HepG2 (cell line): ENCODE measurements at places on chromosomes 2 and 18. TPM values are rescaled to one million over a fixed set of nuclear protein-coding genes. Genes with fewer than 3 reads are reported as not detected.

- DNase-seq = no peak
- H3K27ac ChIP-seq = no peak overlapping the region
- no peaks in the 10 kb centered on the region for H3K27me3 ChIP-seq
- H3K36me3 ChIP-seq = no peaks in the 10 kb centered on the region
- H3K4me3 ChIP-seq = no peak overlapping the region
Measured at GRCh38 chr2:198102856-198103255, 298.5 kb downstream of the PLCL1 start.

GRCh38 chr18:3794537-3795348 is 344.8 kb downstream of the TGIF1 start:
- H3K36me3 ChIP-seq = no peaks in the 10 kb centered on the region
- H3K4me1 ChIP-seq = no peaks in the 10 kb centered on the region
- no peak overlapping the region for H3K27ac ChIP-seq
- no peak for DNase-seq

PCARE gene
- total RNA-seq = not detected in 2 replicates

DNA sequence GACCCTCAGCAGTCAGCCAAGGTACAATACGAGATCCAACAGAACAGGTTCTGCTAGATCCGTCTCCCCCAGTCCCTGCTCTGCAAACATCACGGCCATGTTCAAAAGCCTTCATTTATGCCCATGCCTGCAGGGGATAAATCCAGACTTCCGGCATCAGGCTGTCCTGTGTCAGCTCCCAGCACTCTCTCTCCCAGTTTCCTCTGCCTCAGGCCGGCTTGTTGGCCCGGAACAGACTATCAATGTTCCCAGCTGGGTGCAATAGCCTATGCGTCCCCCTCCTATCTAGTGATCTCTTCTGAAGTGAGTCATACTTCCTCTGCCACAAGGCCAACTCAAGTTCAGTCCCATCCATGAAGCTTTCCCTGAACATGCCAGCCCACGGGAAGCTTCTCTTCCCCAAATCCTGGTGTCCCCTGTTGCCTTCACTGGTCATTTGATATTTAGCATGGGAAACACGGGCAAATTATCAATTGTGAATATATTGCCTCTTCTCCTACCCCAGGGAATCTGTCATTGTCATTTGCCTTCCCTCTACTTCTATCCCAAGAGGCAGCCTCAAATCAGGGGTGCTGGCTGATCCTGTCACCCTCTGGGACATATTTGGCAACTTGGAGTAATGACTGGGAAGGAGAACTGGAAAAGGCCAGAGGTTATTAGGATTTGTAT is 51.1 kb downstream of the CAPN13 start:
- peak; percentile 12 for DNase-seq
- H3K4me3 ChIP-seq = no peak overlapping the region
- H3K27ac ChIP-seq = no peak overlapping the region
- no peaks in the 10 kb centered on the region; the same call in 1 of the 2 replicates for H3K27me3 ChIP-seq
- no peaks in the 10 kb centered on the region for H3K4me1 ChIP-seq

DNA sequence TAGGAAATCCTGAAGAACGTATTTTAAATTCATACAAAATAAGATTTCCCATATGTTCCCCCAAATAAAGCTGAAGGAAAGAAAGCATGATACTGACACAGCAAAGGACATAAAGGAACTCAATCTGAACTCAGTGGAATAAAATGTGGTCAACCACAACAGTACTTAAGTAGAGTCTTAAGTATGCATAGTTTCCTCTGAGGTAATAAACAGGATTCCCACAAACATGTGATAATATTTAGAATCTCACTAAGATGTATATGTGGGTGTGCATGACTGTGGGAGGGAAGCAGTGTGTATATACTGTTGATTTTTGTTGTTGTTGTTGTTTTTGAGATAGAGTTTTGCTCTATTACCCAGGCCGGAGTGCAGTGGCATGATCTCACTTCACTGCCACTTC is 69.3 kb downstream of the NOL10 start:
- no peak for DNase-seq
- H3K27me3 ChIP-seq = no peaks in the 10 kb centered on the region
- H3K4me3 ChIP-seq = no peak overlapping the region
- H3K4me1 ChIP-seq = no peaks in the 10 kb centered on the region
- no peak overlapping the region for H3K27ac ChIP-seq
- H3K36me3 ChIP-seq = peaks cover 7% of the 10 kb centered on the region

DNA sequence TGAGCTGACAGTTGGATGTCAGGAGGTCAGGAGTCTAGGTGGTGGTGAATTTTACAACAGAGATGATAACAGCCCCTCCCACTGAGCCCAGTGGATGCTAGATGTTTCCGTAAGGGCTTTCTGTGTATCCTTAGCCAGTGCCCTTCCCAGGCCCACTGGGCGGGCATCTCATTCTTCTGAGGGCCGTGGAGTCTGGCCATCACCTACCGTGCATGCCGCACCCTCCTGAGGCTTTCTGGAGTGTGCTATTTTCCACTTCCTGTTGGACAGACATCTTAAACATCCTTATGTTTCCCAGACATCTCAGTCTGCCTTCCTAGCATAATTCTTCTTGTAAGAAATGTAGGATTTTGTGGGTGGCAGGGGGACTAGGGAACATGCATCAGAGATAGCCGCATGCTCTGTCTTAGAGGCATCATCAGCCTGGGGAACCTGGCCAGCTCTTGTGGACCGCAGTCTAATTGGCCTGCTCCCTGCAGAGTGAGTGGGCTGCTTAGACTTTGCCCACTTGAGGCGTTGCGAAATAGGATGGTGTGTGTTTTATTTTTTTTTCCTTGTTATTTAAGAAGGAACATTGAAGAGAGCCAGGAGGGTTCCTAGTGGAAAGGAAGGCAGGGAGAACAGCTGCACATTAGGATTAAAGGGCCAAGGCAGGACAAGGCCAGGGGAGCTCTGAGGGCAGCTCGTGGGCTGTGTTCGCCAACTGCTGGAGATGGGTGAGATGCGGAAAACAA is 135.8 kb downstream of the SH3RF3 start:
- H3K27ac ChIP-seq = no peak overlapping the region
- no peaks in the 10 kb centered on the region; the same call in 1 of the 2 replicates for H3K27me3 ChIP-seq
- no peak overlapping the region for H3K4me3 ChIP-seq
- H3K4me1 ChIP-seq = peaks cover 28% of the 10 kb centered on the region
- H3K36me3 ChIP-seq = no peaks in the 10 kb centered on the region
- DNase-seq = peak; percentile 46

DNA sequence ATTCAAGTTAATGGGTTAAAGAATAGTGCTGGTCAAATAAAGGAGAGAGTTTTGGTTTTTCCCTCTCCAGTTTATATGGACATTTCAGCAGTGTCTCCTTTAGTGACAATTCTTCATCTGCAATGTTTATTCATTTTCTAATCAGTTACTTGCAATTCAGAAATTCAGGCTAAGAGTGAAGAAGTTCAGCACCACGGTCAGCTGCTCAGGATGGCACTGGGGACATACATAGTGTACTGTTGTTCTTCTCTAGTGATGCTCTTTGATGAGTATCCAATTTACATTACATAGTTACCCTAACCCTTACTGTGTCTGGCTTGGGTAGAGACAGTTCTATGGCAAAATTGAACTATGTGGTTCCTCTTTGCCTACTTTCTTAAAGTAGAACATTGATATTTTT is 412.7 kb downstream of the CNTNAP5 start:
- H3K4me1 ChIP-seq = no peaks in the 10 kb centered on the region
- no peak overlapping the region for H3K27ac ChIP-seq
- no peak overlapping the region for H3K4me3 ChIP-seq
- no peak for DNase-seq
- no peaks in the 10 kb centered on the region for H3K27me3 ChIP-seq

DNA sequence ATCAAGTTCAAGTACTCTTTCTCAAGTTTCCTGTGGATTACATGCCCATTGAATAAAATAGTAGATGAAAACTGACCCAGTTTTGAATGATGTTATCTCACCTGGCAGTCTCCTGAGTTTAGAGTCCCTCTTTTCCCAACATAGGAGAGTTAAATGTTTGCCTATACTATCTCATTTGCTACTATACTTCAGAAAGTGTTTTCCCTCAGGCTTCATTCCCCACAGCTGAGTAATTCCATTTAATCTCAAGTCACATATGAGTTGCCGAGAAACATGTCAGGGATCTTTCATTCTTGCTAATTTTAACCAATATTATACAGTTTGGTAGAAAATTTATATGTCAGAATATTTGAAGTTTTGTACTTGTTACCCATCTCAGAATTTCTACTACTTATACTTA is 150.4 kb upstream of the CDH19 start:
- no peak overlapping the region for H3K27ac ChIP-seq
- no peak overlapping the region for H3K4me3 ChIP-seq
- DNase-seq = no peak
- H3K36me3 ChIP-seq = no peaks in the 10 kb centered on the region
- no peaks in the 10 kb centered on the region for H3K4me1 ChIP-seq

- H3K36me3 ChIP-seq = no peaks in the 10 kb centered on the region
- no peak overlapping the region for H3K27ac ChIP-seq
- no peaks in the 10 kb centered on the region for H3K27me3 ChIP-seq
- peaks cover 24% of the 10 kb centered on the region for H3K4me1 ChIP-seq
Measured at GRCh38 chr2:7835151-7835550, 846.7 kb upstream of the ID2 start.

PSMG2 gene
- total RNA-seq = 94.8 and 133 TPM in 2 replicates

GRCh38 chr2:72037261-72037666 is 110.4 kb downstream of the CYP26B1 start:
- no peak overlapping the region for H3K27ac ChIP-seq
- no peak overlapping the region for H3K4me3 ChIP-seq
- peaks cover 4% of the 10 kb centered on the region; the same call in 1 of the 2 replicates for H3K27me3 ChIP-seq

C1GALT1C1L gene
- total RNA-seq = 0.91 and 1.3 TPM in 2 replicates

REEP1 gene
- 0.14 and 0.27 TPM in 2 replicates for total RNA-seq

DNA sequence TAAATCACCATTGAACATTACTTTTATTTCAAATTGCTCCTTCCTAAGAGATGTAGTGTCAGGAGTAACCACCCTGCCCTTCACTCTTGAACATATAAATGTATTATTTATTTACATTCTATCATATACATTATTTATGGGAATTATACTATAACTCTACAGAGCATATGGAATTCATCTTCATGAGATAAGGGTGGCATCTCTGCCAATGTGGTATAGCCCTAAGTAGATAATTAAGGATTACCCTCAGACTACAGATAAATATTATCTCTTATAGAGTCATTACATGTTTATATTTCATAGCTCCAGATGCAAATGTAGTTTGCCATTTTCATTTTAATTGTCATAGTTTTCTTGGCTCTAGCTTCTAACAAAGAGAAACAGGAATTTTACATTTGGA is 17.3 kb downstream of the MEIS1 start:
- no peaks in the 10 kb centered on the region for H3K27me3 ChIP-seq
- DNase-seq = no peak
- H3K4me3 ChIP-seq = no peak overlapping the region
- H3K27ac ChIP-seq = no peak overlapping the region
- H3K4me1 ChIP-seq = no peaks in the 10 kb centered on the region

RTP5 gene
- total RNA-seq = not detected in 2 replicates
